HL-60 (cell line): ENCODE measurements at places on chromosomes 7 and 10.

- DNase-seq = no peak
Measured at GRCh38 chr10:123301077-123301857, 147.1 kb downstream of the BUB3 start.

GRCh38 chr10:93415693-93416092 lies 66.4 kb downstream of the MYOF start:
- DNase-seq = no peak

DNA sequence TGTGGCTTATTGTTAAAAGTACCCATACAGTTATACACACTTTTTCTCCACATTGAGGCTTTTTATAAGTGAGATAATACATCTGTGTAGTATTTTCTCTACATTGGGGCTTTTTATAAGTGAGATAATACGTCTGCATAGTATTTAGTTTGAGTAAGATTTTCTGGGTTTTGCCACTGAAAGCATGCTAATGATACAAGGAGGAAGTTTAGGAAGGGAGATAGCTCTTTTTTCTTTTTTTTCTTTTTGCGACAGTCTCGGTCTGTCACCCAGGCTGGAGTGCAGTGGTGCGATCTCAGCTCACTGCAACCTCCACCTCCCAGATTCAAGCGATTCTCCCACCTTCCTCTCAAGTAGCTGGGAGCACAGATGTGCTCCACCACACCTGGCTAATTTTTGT lies 13.3 kb downstream of the FAM107B start:
- DNase-seq = no peak

DNA sequence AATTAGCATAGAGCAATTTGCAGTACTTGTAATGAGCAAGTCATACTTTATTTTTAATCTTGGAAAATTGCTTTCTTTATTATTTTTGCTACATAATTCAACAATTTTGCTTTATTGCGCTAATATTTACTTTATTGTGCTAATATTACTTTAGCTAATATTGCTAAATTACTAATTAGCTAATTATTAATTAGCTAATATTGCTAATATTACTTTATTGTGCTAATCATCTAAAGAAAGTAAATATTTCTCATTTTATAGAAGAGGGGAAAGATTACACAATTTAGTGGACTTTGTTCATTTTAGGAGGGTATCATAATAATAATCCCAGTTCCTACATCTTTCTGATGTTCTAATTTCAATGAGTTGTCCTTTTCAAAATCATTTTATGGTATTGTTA lies 61.2 kb downstream of the RUNDC3B start:
- DNase-seq = no peak

- no peak for DNase-seq
Measured at GRCh38 chr10:109418795-109419194, 504.5 kb downstream of the XPNPEP1 start.
